ENCODE measurements at places on chromosomes 12 and 14.

DNA sequence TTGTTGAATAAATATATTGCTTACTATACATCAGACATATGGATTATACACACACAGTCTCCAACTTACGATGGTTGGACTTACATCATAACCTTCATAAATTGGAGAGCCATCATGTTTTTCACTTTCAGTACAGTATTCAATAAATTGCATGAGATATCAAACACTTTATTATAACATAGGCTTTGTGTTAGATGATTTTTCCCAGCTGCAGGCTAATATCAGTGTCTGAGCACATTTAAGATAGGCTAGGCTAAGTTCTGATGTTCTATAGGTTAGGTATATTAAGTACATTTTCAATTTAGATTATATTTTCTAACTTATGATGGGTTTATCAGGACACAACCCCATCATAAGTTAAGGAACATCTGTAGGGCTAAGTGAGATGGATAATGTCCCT lies 17.9 kb upstream of the KRR1 start:
- no peak for DNase-seq

DNA sequence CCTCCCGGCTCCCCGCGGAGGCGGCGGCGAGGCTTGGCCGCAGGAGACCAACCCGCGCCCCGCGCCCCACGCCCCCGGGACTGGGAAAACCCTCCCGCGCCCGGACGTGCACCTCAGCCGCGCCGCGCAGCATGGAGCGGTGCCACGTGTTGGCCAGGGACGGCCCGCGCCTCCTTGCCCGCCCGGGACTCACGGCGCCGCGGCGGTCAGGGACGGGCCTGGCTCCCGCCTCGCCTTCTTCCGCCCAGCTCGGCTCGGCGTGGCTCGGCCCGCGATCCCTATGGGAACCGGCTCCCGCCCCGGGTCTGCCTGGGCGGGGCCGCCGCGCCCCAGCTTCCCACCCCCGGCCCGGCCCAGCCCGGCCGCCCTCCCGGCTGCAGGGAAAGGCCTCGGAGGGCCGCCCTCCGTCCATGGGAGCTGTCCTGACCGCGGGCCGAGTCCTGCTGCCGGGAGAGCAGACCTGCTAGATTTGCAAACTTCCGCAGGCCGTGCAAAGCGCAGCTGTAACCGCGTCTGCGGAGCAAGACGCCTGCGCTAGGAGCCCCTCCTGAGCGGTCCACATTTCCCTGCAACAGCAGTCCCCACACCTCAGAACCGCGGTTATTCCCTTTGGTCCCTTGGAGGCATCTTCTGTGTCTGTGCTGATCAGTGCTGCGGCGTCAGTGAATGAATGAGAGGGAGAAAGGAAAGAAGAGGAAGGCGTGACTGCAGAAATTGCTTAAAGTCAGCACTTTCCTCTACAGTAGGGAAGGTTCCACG lies at the start of gene CDKL1:
Gene CDKL1, minus strand, starts transcription at position 251 of the 759 bp plus-strand sequence. CDS start 1,013 bp downstream, outside the sequence.
- peak; percentile 78 for DNase-seq

- no peak for DNase-seq
Measured at GRCh38 chr12:127006972-127007371, 1260.0 kb upstream of the TMEM132C start.

GRCh38 chr12:2642176-2642892 lies 152.4 kb upstream of the FKBP4 start:
- no peak for DNase-seq

DNA sequence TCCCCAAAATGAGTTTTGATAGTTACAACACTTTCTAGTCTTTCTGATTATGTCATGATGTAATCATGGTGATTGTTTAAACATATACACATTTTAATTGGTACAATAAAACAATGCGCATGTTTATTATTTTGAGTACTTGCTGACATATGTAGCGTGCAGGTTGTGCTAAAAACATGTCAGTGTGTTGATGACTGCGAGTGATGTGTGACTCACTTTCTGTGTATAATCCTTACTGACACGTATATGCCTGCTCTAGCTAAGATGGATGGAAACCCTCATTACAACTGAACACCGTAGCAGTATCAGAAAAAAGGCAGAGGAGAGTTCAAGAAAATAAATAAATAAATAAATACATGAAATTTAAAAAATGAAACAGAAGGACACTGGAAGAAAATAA lies 1552.4 kb upstream of the FLRT2 start:
- DNase-seq: no peak

- DNase-seq: no peak
Measured at GRCh38 chr12:32843528-32844095, 53.0 kb downstream of the PKP2 start.

DNA sequence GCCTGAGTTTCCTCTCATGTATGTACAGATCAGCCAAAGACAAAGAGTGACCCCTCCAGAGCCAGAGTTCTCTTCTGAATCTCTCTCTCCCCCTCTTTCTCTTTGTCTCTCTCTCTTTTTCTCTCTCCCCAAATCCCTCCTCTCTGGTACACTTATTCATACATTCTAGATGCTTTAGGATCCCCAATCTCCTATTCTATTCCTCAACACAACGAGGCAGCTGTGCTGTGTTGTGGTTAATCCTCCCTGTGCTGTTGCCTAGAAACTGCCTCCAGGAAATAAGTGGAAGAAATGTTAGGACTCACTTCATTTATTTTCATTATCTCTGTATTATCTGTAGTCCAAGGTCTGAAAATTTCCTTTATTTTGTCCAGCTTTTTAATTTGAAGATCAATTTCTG lies 350.5 kb upstream of the OR4E1 start:
- no peak for DNase-seq

- DNase-seq: no peak
Measured at GRCh38 chr12:123223241-123223668, 9.7 kb downstream of the MPHOSPH9 start.

- no peak for DNase-seq
Measured at GRCh38 chr14:35088514-35088913, 33.3 kb downstream of the PPP2R3C start.

DNA sequence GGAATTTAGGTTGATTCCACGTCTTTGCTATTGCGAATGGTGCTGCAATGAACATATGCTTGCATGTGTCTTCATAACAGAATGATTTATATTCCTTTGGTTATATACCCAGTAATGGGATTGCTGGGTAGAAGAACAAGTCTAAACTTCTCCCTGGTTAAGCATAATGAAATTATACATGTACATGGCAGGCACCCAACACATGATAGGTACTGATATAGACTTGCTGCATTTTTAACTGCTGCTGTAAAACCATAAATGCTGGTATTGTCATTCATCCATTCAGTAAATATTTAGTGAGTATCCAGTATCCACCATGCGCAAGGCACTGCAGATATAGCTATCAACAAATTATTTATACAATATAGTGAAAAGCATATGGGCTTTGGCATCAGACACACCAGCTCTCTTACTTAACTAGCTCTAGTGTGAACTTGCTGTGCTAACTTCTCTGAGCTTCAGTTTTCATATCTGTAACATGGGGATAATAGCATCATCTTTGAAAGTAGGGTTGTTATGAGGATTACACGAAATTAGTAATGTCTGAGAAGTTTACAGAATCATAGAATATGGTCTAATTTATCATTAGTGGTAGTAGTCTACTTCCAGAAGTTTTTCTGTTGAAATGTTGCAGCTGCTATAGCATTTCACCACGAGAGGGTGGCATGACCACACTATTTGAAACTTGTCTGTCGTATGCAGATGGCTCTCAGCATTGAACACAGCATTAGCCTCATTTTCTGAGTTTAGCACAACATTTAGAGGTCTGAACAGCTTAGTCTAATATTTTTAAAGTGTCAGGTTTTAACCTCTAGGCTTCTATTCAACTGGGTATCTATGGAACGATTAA lies 32.0 kb upstream of the SEL1L start:
- no peak for DNase-seq

DNA sequence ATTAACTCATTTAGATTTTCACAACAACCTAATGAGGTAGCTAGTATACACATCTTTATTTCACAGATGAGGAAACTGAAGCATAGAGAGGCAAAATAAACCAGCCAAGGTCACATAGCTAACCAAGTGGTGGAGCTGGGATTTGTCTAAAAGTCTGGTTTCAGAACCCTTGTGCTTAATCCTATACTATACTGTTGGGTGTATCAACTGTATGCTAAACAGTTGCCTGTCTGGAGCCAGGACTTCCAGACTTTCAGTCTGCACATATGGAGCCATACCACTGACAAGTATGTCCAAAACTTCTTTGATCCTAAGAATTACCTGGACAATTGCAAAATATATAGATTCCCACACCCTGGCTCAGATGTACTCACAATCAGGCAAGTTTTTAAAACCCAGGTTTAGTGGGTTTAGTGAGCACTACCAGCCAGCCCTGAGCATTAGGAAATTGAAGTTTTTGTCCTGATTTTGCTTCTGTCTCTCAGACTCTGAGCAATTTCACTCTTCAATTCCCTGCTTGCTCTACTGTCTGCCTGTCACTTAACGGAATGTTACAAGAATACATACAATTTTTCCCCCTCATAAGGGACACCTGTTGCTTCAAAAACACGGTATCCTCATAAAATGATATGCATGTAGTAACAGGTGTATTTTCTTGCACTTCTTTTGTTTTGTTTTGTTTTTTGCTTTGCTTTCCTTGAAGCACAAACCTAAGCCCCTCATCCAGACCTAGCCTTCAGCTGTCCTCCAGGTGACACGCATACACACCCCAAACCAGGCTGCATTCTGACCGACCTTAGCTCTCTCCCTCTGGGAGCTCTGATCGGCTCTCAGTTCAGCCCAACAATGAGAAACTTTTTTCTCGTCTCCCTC lies 9.6 kb upstream of the SALL2 start:
- DNase-seq: no peak

GRCh38 chr14:21840765-21841164 lies 167.1 kb upstream of the OR4E1 start:
- DNase-seq: no peak

- no peak for DNase-seq
Measured at GRCh38 chr12:89949457-89950195, 241.0 kb upstream of the ATP2B1 start.

- no peak for DNase-seq
Measured at GRCh38 chr12:98973395-98973794, 328.3 kb downstream of the APAF1 start.

DNA sequence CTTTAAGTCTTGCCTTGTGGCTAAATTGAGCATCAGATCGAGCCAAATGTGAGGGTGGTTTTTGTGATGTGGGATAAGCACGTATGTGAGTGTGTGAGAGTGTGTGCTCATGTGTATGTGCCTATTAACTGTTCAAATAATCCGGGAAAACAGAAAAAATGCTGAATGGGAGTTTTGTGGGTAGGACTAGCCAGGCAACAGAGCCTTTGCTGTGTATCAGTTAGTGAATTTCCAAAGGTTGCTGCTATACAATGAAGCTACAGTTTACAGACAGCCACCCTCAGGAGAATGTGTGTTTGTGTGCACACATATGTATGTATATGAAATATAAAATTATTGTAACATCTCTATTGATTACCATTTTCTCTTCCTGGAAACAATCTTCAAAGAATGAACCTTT lies 154.0 kb downstream of the SOX5 start:
- DNase-seq: no peak
